ENCODE measurements at places on chromosomes 4 and X. TPM values are rescaled to one million over a fixed set of nuclear protein-coding genes. Genes with fewer than 3 reads are reported as not detected.

Gene BRS3
- not detected for total RNA-seq

Gene SMIM10
- 10.0 TPM for total RNA-seq

Gene ACOT9
- 42.3 TPM for total RNA-seq

Gene RAB33A
- 18.3 TPM for total RNA-seq

Gene NPY2R
- total RNA-seq: not detected

DNA sequence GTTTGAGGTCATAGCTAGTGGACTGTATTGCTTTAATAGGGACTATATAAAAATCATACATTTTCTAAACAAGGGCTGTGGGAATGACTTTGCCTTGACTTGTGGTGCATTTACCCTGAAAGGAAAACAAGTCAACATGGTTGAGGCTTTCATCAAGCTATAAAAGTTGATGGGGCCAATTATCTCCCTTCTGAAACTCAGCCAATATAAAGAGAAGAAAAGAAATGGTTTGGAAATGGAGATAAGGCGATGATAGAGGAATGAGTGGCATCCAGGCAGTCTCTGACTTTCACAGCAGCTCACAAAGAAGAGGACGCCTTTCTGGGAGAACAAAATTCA lies 118.7 kb downstream of the SMARCA1 start:
- H3K27ac ChIP-seq: no peak overlapping the region
- DNase-seq: no peak
- H3K27me3 ChIP-seq: no peaks in the 10 kb centered on the region
- H3K4me3 ChIP-seq: no peak overlapping the region
- H3K4me1 ChIP-seq: no peaks in the 10 kb centered on the region

GRCh38 chrX:21715337-21715736 lies 42.6 kb downstream of the SMPX start:
- no peak for DNase-seq
- H3K27me3 ChIP-seq: no peaks in the 10 kb centered on the region
- no peaks in the 10 kb centered on the region for H3K36me3 ChIP-seq
- H3K27ac ChIP-seq: no peak overlapping the region

GRCh38 chr4:38952017-38952416 lies 80.2 kb downstream of the TMEM156 start:
- H3K4me3 ChIP-seq: no peak overlapping the region
- DNase-seq: no peak
- no peaks in the 10 kb centered on the region for H3K36me3 ChIP-seq
- H3K27ac ChIP-seq: no peak overlapping the region

GRCh38 chr4:40630335-40631021 lies 814 bp upstream of the RBM47 start:
- no peak overlapping the region for H3K27ac ChIP-seq
- H3K36me3 ChIP-seq: no peaks in the 10 kb centered on the region
- no peak for DNase-seq
- no peaks in the 10 kb centered on the region for H3K4me1 ChIP-seq

DNA sequence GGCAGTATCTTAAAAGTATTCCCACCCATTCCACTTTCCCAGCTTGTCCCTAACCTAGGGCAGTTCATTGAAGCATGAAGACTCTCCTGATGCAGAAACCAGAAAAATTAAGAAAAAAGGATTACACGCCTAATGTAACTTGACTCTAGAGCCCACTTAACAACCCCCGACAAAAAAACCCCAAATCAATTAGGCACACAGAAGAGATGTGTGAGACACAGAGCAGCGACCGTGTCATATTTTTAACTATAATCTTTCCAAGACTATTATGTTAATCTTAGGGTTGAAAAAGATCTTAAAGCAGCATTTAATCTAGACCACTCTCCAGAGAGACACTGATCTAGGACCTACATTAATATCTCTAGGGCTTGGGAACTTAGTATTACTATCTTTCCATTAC lies 1.3 kb downstream of the YTHDC1 start:
- H3K36me3 ChIP-seq: no peaks in the 10 kb centered on the region
- DNase-seq: no peak
- peak overlapping the region; percentile 100 for H3K27ac ChIP-seq
- H3K4me3 ChIP-seq: peak overlapping the region; percentile 85
- no peaks in the 10 kb centered on the region for H3K4me1 ChIP-seq

DNA sequence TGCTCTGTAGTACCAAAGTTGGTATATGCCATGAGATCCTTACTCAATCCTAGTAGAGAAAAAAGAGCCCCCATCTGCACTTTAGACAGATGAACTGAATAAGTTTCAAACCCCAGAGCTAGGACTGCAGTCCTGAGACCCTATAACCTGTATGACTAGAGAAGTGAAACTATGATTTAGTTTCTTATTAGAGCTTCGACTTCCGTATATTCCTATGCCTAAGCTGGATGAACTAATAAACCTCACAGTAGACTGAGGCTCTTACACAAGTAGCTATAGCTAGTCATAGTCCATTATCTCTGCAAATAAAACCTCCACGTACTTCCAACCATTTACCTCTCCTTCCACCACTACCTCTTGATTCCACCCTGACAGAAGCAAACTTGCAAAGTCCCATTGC lies 6.3 kb upstream of the OTUD4 start:
- no peak overlapping the region for H3K27ac ChIP-seq
- H3K4me1 ChIP-seq: no peaks in the 10 kb centered on the region
- no peaks in the 10 kb centered on the region for H3K36me3 ChIP-seq
- no peak for DNase-seq
- no peak overlapping the region for H3K4me3 ChIP-seq

GRCh38 chrX:115345615-115346014 lies 56.1 kb downstream of the LUZP4 start:
- H3K4me1 ChIP-seq: peaks cover 4% of the 10 kb centered on the region
- H3K4me3 ChIP-seq: no peak overlapping the region
- no peaks in the 10 kb centered on the region for H3K36me3 ChIP-seq
- peak; percentile 32 for DNase-seq

DNA sequence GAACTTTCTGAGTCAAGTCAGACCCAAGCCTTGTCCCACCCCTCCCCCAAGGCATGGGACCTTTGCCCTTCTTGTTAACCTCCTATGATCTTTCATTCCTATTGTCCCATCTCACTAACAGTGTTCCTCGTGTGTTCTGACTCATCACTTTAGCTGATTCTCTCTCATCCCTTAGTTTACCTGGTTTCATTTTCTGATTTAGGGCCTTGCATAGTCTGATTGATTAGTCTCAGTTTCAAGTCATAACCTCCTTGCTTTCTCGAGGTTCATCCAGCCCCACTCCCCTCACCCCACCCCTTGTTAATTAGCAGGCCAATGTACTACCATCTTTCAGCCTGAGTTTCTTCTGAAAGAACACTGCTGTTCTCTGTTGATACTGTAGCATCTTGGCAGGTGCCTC lies 517.4 kb downstream of the RPA4 start:
- no peak for DNase-seq
- H3K4me1 ChIP-seq: peaks cover 2% of the 10 kb centered on the region
- no peak overlapping the region for H3K27ac ChIP-seq
- no peak overlapping the region for H3K4me3 ChIP-seq
- no peaks in the 10 kb centered on the region for H3K27me3 ChIP-seq
- no peaks in the 10 kb centered on the region for H3K36me3 ChIP-seq

- no peaks in the 10 kb centered on the region for H3K4me1 ChIP-seq
- H3K27me3 ChIP-seq: no peaks in the 10 kb centered on the region
- H3K27ac ChIP-seq: no peak overlapping the region
- H3K36me3 ChIP-seq: no peaks in the 10 kb centered on the region
Observed at GRCh38 chrX:136480383-136480782, 7.4 kb upstream of the BRS3 start.

DNA sequence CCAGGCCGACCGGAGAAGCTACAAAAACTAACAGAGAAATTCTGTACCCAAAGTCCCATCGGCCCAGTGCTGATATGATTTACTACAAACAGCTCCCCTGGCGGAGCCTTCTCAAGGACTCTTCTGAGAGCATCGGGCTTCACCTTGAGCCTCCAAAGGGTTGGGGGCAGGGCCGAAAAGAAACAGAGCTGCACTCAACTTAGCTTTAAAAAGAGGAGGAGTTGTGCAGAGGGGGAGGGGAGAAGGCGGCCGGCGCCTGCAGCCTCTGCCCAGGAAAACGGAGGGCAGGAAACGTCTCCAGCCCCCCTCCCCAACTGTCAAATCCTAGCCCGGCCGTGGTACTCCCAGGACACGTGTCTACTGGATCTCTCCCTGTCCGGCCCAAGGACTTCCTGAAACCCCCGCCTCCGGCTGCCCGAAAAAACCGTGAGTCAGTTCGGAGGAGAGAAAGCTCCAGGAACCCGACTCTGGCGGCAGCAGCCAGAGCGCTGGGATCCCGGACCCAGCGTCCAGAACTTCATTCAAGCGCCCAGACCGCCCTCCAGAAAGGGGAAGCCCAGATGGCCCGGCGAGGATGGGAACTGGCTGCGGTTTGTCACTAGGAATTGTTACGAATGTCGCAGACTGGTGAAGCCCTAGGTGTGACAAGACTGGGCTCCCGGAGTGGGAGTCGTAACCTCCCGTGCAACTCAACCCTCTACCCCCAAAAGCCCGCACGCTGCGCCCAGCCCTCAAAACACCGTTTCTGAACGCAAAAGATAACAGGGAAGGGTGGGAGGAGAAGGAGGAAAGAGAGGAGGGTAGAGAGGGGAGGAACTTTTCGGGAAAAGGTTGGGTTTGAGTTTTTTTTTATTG lies 973 bp downstream of the ADAMTS3 start:
- peak overlapping the region; percentile 62 for H3K27ac ChIP-seq
- H3K36me3 ChIP-seq: no peaks in the 10 kb centered on the region
- peak overlapping the region; percentile 79 for H3K4me3 ChIP-seq
- peak; percentile 93 for DNase-seq
- H3K4me1 ChIP-seq: no peaks in the 10 kb centered on the region

- H3K27me3 ChIP-seq: no peaks in the 10 kb centered on the region
- no peak overlapping the region for H3K27ac ChIP-seq
- no peak overlapping the region for H3K4me3 ChIP-seq
Observed at GRCh38 chr4:147927377-147928137, 195.7 kb downstream of the ARHGAP10 start.

GRCh38 chr4:78618436-78618835 lies 66.9 kb downstream of the ANXA3 start:
- peaks cover 5% of the 10 kb centered on the region for H3K4me1 ChIP-seq
- DNase-seq: no peak
- H3K27ac ChIP-seq: no peak overlapping the region
- H3K4me3 ChIP-seq: no peak overlapping the region
- H3K36me3 ChIP-seq: no peaks in the 10 kb centered on the region

DNA sequence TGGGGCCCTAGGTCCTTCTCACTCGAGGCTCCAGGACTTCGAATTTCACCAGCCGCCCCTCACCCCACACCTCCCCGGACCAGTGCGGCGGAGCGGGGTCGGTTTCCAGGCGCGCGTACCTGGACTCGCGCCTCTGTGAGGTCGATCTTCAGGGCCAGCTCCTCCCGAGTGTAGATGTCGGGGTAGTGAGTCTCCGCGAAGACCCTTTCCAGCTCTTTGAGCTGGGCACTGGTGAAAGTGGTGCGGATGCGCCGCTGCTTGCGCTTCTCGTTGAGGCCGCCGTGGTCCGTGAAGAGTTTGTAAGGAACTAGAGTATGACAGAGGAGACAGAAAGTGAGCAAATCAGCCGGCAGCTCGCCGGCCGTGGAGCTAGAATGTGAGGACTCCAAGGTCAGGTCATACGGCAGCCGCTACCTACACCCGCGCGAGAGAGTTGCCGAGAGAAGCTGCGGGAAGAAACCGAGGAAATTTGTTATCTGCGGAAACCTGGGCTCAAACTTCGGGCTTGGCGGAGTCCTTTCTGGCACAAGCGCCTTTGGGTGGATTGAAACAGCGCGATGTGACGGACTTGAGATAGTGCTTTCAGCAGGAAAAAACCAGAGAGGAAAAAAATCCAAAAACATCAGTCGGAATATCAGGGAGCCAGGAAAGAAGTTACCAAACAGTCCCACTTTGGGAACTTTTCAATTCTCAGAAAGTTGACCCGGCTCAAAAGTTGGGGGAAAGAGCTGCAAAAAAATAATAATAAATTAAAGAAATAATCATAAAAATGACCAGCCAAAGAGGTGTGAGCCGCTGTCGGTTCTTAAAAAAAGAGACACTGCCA lies 1.1 kb downstream of the PHOX2B start:
- no peak overlapping the region for H3K27ac ChIP-seq
- H3K4me3 ChIP-seq: no peak overlapping the region
- no peaks in the 10 kb centered on the region for H3K4me1 ChIP-seq
- no peaks in the 10 kb centered on the region for H3K36me3 ChIP-seq
- H3K27me3 ChIP-seq: peaks cover 80% of the 10 kb centered on the region
- DNase-seq: no peak

GRCh38 chrX:16039363-16039762 lies 84.0 kb upstream of the GRPR start:
- H3K4me1 ChIP-seq: no peaks in the 10 kb centered on the region
- no peak overlapping the region for H3K27ac ChIP-seq
- H3K36me3 ChIP-seq: no peaks in the 10 kb centered on the region
- no peak overlapping the region for H3K4me3 ChIP-seq

DNA sequence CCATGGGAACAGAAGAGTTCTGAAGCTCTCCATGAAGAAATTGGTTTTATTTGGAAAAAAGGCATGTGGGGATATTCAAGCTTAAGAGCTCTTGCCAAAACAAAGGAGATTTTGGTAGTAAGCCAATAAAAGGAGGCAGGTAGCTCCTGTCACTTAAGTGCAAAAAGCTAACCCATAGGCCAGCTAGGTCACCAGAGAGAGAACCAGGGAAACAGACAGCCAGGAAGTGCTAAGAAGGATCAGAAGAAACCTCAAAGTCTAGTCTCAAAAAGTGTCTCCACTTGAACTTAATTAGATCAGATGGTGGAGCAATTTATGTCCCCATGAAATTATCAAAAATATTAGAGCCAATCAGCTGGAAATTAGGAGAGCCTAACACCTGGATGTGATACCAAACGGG lies 49.2 kb downstream of the CD40LG start:
- H3K27ac ChIP-seq: no peak overlapping the region
- no peak overlapping the region for H3K4me3 ChIP-seq
- no peak for DNase-seq
- no peaks in the 10 kb centered on the region for H3K27me3 ChIP-seq
- no peaks in the 10 kb centered on the region for H3K36me3 ChIP-seq
- no peaks in the 10 kb centered on the region for H3K4me1 ChIP-seq

All from fibroblast of lung (primary cell).